ENCODE measurements at places on chromosomes 2 and 18. TPM values are rescaled to one million over a fixed set of nuclear protein-coding genes. Genes with fewer than 3 reads are reported as not detected.

- no peak for DNase-seq
Observed at GRCh38 chr2:68653034-68653433, 9.7 kb downstream of the PROKR1 start.

DNA sequence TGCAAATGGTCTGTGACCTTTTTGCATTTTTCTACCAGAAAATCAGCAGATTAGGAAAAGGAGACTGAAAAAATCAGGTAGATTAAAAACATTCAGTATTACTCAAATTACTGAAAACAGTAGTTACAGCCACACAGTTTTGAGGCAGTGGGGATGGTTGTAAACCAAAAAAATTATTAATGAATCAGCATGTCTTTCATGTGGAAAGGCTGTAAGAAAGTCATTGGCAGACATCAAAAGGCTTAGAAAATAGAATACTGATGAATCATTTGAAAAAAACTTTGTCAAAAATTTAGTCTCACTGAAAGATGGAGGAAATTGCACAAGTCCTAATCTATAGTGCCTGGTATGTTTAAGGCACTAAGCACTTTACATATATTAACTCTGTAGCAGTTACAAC, 133.9 kb upstream of the GCFC2 start:
- no peak for DNase-seq

GRCh38 chr2:177211576-177212105, 953 bp upstream of the HNRNPA3 start:
- peak; percentile 21 for DNase-seq

GRCh38 chr2:66445076-66445924, 10.4 kb downstream of the MEIS1 start:
- no peak for DNase-seq

DNA sequence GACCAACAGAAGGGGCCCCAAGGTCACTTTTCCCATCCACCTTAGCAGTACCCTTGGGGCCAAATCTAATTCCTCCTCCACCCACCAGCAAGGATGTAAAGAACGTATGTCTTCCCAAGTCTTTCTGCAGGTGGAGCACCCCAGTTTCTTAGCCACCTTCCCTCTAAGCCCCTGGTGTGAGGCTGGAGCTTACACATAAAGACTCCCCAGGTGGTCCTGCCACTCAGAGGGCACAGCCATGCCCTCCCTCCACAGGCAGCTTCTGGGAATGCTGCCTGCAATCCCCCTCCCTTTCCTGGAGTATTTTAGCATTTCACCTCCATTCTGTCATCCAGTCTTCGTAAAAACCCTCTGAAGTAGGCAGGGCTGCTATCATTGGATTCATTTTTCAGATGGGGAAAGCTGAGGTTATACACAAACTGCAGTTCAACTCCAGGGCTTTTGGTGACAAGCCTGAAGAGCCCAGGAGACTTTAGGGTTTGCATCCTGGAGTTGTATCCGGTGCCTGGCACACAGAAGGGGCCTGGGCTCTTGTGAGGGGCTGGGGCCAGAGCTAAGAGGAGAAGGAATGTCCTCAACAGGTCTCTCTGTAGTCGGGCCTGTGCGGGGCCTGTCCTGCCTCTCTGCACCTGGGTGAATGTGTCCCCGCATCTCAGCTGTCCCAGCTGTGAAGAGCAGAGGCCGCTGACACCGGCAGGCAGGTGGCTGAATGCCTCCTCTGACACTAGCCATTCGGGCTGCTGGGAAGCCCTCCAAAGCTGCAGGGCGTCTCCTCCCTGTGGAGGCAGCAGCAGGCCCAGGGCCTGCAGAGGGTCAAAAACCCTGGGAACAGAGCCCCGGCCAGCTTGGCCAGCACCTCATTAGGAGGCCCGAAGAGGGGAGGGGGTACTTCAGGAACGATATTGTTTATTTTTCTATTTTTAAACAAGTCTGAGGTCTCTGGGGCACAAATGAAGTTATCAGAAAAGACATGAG, 27.6 kb downstream of the CIB4 start:
- DNase-seq, result peak; percentile 74

DNA sequence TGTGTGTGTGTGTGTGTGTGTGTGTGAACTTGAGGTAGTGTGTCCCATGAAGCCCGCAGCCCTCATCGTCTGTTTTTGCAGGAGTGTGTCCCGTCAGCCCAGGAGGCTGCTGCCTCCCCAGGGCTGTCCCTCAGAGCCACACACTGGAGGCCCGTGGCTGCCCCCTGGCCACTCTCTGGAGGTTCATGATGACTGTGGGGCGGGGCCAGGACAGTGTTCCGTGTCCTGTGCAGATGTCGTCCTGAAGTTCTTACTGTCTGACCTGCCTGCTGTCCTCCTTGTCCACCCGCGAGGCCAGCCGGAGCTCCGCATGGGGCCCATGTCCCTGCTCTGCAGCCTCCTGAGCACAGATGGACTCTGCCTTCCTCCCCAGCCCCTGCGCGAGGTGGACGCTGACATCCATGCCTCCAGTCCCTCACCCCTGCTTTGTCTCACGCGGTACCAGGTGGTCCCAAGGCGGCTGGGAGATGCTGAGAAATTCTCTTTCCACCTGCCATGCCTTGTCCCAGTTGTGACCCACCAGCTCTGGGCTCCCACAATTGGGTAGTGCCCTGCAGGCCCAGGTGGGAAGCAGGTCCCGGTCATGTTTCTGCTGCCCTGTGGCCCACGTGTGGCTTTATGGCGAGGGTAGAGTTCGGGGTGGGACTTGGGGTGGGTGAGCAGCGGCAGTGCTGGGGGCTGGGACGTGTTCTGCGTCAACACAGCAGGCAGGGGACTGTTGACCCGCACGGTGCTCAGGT, 92.8 kb downstream of the NFATC1 start:
- no peak for DNase-seq

GRCh38 chr2:236561874-236562273, 7.8 kb upstream of the ACKR3 start:
- DNase-seq, result no peak

GRCh38 chr2:151918308-151918707, 90.1 kb upstream of the ARL5A start:
- no peak for DNase-seq

DNA sequence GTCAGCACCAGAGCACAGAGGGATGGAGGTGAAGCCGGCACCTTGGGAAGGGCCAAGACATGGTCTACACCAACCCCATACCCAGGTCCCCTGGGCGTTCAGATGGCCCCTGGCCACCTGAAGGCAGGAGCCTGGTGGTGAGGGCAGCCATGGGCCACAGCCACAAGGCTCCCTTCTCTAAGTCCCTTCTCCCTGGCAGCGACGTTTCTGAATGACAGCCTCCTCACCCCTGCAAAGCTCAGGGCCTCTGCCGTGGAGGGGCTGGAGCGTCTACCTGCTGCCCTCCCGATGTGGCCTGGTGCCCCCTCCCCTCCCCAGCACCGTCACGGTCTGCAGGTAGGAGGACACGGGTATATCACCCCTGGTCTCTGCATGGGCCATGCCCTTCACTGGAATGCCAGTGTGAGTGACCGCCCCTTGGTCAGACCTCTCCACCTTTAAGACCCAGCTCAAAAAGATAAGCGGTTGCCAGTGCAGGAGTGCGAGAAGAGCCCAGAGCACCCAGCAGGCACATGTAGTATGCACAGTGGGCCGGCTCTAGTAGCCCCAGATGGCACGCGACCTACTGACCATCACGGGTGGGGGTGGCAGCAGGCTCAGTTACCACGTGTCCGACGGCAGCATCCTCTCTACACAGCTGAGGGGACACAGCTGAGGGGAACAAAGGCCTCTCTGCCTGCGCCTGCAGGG, 46.6 kb downstream of the HS6ST1 start:
- no peak for DNase-seq

GRCh38 chr18:35999925-36000324, 27.4 kb downstream of the RMP24 start:
- DNase-seq, result no peak

DNA sequence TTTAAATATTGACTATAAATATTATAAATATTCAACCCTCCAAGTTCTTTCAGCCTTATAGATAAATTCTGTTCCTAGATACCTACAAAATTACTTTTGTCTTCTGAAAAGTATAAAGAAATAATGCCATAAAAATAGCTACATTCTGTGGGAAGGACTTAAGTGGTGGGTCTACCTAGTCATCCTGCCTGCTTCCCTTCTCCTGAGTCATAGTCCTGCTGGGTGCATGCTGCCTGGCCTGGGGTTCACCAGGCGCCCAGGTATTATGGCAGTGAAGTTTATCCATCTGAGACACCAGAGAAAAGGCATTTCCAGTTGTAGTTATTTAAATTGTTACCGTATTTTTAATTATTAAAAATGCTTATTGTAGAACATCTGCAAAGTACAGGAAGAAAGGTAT, 167.5 kb downstream of the SLC39A10 start:
- DNase-seq, result no peak

DNA sequence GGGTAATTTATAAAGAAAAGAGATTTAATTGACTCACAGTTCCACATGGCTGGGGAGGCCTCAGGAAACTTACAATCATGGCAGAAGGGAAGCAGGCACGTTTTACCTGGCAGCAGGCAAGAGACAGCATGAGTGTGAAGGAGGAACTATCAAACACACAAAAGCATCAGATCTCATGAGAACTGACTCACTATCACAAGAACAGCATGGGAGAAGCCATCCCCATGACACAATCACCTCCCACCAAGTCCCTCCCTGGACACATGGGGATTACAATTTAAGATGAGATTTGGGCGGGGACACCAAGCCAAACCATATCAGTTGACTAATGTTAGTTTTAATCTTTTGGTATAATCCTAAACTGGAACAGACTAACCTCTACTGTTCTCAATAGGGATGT, 49.1 kb upstream of the CPO start:
- no peak for DNase-seq

- no peak for DNase-seq
Observed at GRCh38 chr2:217901835-217902378, 100.9 kb downstream of the TNS1 start.

GRCh38 chr2:118851650-118852049, 4.2 kb upstream of the EN1 start:
- no peak for DNase-seq

GRCh38 chr2:45649462-45649857, 2.0 kb upstream of the PRKCE start:
- peak; percentile 60 for DNase-seq

GRCh38 chr2:24304098-24304497, 56.2 kb downstream of the ITSN2 start:
- DNase-seq, result no peak

DNA sequence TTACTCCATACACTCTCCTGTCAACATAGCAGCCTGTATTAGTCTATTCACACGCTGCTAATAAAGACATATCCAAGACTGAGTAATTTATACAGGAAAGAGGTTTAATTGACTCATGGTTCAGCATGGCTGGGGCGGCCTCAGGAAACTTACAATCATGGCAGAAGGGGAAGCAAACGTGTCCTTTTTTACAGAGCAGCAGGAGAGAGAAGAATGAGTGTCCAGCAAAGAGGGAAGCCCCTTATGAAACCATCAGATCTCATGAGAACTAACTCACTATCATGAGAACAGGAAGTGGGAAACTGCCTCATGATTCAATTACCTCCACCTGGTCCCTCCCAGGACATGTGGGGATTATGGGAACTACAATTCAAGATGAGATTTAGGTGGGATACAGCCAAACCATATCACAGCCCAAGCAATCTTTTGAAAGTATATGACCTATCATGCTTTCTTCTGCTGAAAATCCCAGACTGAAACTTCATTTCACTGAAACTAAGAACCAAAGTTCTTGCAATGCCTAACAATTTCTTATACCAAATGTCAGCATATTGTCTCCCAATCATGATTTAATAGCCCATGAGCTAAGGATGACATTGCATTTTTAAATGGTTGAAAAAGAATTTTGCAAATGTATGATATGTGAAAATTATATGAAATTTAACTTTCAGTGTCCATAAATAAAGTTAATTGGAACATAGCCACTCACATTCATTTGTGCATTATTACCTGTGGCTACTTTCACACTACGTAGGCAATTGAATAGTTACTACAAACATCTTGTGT, 686.8 kb upstream of the ZEB2 start:
- DNase-seq, result no peak

DNA sequence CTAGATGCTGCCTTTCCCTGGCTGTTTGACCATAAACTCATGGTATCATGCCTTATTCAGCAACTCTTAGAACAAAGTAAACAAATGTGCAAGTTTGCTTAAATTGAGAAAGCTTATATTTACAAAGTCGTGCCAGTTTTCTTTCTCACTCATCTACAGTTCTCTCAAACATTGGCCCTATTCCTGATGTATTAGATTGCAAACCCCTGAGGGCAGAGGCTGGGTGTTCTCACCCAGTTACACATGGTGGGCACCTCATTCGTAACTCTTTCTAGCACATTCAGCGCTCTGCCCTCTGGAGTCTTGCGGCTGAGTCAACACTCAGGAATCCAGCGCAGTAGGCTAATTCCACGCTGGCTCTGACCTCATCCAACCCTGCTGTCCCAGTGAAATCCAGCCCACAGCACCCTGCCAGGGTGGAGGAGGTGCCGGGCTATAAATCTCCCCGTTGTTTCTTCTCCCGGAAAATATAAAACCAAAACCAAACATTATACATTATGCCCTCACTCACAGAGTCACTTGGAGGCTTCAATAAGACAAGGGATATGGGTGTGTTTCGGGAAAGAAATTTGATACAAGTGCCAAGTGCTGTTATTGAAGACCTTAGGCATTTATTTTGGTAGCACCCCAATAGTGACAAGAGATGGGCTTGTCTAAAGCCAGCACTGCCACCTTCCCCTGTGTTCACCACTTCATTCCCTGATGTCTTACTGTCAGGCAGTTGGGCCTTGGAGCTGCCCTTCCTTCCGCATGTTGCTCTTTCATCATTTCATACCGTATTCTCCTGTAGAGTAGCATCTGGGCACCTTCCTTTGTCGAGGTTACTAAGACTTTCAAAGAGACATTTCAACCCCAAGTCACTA, 287.4 kb downstream of the PRKCE start:
- no peak for DNase-seq

GRCh38 chr2:151178207-151178606, 83.5 kb downstream of the RBM43 start:
- DNase-seq, result no peak

GRCh38 chr2:105712166-105712915, 32.4 kb upstream of the NCK2 start:
- no peak for DNase-seq

GRCh38 chr2:75532488-75532887, 28.3 kb downstream of the EVA1A start:
- DNase-seq, result no peak

DNA sequence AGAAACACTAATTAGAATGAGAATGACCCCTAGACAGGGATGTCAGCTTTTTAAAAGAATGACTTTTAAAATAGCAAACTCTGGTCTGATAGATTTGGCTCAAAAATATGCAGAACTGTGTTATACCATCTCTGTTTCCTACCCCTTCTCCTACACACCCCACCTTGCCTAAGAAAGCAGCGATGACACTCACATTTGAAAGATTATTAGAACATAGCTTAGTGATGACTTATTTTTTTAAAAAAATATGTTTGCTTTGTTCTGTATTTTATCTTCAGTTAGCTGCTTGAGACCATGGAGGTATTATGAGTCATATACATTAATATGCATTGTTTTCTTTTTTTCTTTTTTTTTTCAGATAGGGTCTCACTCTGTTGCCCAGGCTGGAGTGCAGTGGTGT, 176.7 kb upstream of the TPO start:
- DNase-seq, result no peak

GRCh38 chr2:26849056-26849999, 1.4 kb downstream of the DPYSL5 start:
- peak; percentile 85 for DNase-seq

KCMF1 gene
- polyA plus RNA-seq, result 37.0 TPM

MERTK gene
- 9.6 TPM for polyA plus RNA-seq

WDR43 gene
- polyA plus RNA-seq, result 48.5 TPM

ITGA6 gene
- polyA plus RNA-seq, result 25.9 TPM

PARD6G gene
- 4.3 TPM for polyA plus RNA-seq

SERPINB4 gene
- polyA plus RNA-seq, result not detected

NOSTRIN gene
- polyA plus RNA-seq, result not detected

ARHGAP25 gene
- not detected for polyA plus RNA-seq

MDH1B gene
- polyA plus RNA-seq, result 1.7 TPM
